ENCODE measurements at places on chromosomes 4 and X.

DNA sequence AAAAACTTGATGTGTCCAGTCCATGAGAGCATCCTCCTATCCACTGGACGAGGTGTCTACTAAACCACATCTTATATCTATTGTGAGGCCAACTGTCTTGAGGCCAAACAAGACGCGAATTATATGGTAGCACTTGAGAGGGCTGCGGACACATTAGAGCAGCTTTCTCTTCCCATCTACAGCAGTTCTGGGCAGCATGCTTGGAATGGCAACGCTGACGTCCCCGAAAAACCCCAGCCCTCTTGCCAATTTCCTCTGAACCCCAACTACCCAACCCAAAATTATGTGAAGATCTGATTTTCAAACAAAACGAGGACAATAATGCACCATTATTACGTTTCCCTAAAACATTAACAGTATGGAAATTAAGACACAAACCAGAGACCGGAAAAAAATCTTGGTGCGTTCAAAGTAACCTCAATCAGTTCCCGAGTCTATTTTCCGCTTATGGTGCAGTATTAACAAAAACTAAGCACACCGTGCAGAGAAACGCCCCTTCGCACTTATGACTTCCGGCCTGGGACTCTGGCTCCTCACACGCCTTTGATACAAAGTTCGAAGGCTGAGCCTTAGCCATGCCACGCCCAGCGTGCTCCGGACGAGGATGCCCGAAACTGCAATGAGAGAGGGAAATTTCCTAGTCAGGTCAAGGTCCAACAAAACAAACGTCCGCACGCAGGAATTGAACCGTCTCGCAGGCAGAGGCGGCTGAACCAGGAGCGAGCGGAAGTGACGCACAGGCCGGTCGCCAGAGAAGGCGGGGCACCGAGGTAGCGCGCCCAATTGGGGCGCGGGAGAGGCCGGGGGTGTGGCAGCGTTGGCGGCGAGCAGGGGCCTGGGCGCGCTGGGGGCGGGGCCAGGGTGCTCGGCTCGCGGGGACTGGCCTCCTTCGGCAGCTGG lies 458 bp upstream of the AP1AR start:
- peak; percentile 93 for DNase-seq

- DNase-seq: no peak
Measured at GRCh38 chr4:126241634-126242033, 926.9 kb downstream of the FAT4 start.

- DNase-seq: no peak
Measured at GRCh38 chr4:77795326-77795725, 23.8 kb downstream of the CNOT6L start.

- DNase-seq: no peak
Measured at GRCh38 chr4:107034996-107035818, 906 bp downstream of the DKK2 start.
